ENCODE measurements at places on chromosomes 13 and 19.
A peak's percentile ranks its signal among the peaks of the same experiment; 100 is the strongest.

- DNase-seq = no peak
Observed at GRCh38 chr13:106350208-106350607, 185.3 kb downstream of the EFNB2 start.

GRCh38 chr19:2528675-2529101, 52.8 kb downstream of the GADD45B start:
- no peak for DNase-seq

DNA sequence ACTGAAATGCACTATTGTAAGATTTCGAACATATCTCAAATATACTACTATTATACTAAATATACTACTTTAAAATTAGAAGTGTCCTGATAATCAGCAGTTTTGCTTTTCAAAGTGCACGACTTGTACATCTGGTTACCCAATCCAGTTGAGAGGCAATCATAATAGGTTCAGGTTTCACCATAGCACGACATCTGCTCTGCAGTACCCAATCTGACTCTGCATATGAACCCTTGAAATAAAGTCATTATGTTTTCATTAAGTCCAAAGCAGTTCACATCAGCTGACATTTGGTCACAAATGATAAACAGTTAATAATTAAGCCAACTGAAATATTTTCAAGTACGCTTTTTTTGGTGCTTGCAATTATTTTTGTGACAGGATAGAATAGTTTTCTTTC, 90.6 kb downstream of the PCDH9 start:
- no peak for DNase-seq

DNA sequence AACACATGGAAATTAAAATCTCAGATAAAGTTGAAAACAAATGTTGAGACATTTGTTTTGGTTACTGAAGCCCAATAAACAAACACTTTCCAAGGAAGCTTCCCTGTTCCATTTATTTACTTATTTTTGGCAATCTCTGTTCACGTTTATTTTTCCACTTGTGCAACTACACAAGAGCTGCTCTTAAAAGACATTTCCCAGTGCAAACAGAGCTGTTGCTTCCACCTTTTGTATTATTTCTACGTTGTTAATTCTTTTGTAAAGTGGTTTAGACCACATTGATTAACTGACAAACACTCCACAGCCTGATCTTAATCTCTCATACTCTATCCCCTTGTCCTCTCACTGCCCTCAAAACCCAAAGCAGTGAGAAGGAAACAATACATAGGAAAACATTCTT, 757.6 kb downstream of the LIG4 start:
- no peak for DNase-seq

DNA sequence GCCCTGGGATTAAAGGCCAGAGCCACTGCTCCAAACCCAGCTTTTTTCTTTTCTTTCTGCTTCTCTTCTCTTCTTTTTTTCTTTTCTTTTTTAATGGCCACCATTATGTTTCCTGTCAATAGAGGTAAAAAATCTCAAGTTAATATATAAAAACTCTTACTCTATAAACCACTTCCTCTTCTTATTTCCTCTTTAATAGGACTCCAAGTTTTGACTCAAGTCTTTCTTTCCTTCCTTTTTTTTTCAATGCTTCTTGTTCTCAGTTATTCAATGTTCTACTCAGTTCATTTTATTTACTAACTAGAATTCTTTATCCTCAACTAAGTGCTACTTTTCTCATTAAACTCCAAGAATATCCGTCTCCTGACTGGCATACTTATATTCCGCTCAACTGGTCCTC, 27.1 kb upstream of the MYCBP2 start:
- DNase-seq = no peak

GRCh38 chr13:32125221-32125689, 93.7 kb downstream of the FRY start:
- no peak for DNase-seq

DNA sequence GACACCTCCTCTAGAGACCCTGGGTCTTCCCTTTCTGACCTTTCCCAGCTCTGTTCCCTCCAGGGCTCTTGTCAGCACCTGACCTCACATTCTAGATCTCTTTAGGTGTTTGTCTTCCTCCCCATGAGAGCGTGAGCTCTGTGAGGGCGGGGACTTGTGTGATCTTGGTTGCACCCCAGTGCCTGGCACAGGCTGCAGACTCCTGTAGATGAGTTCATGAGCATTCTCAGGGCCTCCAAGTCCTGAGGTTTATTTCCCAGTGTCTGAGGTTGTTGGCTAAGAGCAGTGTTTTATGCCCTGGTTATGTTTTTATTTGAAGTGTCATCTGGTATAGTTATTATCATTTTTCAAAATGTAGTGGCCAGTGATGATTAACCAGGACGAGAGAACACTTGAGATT, 596 bp downstream of the CEACAM4 start:
- no peak for DNase-seq

DNA sequence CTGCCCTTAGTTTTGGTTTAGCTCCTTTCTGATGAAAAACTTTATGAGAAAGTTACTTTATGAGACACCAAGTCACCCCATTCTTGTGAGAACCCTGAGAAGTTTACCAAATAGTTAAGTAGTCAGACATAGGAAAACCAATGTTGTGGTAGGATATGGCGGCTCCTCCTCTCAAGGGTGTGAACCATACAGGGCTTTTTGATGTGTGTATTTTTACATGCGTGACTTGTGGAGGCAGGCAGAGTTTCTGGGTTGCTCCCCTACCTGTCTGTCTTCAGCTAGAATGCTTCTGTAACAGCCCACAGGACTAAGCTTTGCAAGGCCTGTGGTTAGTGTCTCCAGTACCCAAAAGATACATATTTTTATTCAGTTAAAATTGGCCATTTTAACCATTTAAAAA, 18.3 kb downstream of the UBAC2 start:
- DNase-seq = peak; percentile 26

DNA sequence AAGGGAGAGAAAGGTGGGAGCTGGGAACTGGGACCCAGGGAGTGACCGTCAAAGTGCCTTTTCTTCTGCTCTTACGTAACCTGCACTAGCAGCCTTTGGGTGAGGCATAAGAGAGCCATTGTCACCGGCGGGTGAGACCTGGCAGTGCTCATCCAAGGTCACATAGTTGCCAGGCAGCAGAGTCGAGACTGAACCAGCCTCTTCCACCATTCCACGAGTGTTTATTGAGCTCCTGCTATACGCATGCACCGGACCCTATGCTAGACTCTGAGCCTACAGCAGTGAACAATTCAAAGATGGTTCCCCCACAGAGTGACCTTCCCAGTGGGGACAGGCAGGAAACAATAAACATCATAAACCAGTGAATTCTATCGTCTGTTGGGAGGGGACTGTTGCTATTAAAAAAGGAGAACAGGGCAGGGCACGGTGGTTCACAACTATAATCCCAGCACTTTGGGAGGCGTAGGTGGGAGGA, 18.6 kb upstream of the STRN4 start:
- DNase-seq = no peak

DNA sequence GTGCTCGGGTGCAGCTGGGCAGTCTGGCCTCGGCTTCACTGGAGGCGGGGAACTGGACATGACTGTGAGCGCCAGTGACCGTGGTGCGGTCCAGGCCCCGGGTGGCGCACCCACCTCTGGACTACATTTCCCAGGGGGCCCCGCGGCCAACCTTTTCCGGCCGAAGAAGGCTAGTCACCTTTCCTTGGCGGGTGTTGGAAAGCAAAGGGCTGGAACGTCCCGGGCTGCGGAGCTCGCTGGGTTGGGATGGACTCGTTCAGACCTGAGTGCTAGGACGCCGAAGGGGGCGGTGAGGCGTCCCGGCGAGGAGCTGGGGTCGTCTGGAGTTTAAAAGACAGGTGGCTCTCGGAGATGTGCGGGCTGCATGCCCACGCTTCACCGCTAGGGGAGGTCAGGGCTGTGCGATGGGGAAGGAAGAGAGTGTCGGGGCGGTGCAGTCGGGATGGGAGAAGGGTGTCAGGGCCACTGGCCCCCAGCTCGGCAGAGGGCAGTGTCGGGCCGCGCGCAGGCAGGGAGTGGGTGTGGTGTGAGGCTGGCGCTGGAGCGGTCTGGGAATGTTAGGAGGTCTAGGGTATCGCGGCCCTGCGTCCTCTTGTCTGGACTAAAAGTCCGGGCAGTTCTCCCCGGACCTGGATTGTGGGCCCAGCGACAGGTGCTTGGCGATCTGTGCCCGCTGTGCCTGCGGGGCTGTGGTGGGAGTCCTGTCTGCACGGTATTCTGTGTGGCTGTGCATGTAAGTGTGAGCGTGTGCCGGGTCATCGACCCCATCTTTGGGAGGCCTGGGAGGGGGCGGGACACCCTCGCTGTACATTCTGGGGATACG, 57.1 kb downstream of the ZNF568 start:
- DNase-seq = peak; percentile 64

DNA sequence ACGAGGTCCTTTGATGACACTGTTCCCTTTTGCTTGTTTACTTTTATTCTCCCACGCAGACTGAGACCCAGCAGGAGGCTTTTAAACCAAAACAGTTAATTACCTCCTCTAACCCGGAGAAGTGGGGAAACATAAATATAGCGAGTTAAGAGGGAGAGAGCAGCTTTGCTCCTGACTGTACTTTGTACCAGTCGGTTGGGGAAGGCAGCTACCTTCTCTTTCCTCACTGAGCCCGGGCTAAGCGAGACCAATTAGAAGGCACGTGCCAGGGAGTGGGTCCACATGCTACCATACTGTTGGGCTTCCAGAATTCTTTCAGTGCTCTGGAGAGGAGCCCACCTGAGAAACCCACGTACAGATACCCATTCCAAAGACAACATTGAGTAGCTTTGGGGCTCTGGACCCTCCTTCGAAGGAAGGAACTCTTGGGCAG, 124.2 kb downstream of the ZIC5 start:
- no peak for DNase-seq

DNA sequence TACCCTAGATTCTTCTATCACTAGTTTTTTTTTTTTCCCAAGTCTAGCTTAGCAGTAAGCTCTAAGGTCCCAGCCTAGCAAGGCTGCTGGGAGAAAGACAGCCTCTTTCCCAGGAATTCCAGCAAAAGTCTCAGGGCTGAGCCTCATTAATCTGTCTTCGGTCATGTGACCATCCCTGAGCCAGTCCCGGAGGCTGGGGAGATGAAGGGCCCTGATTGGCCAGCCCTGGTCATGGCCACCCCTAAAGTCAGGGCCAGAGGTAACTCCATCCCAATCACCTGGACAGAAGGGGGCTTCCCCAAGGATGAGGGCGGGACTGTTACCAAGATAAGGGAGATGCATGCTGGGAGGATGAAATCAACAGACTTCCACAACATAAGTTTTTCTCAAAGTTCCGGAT, 43.3 kb downstream of the CCNE1 start:
- no peak for DNase-seq

DNA sequence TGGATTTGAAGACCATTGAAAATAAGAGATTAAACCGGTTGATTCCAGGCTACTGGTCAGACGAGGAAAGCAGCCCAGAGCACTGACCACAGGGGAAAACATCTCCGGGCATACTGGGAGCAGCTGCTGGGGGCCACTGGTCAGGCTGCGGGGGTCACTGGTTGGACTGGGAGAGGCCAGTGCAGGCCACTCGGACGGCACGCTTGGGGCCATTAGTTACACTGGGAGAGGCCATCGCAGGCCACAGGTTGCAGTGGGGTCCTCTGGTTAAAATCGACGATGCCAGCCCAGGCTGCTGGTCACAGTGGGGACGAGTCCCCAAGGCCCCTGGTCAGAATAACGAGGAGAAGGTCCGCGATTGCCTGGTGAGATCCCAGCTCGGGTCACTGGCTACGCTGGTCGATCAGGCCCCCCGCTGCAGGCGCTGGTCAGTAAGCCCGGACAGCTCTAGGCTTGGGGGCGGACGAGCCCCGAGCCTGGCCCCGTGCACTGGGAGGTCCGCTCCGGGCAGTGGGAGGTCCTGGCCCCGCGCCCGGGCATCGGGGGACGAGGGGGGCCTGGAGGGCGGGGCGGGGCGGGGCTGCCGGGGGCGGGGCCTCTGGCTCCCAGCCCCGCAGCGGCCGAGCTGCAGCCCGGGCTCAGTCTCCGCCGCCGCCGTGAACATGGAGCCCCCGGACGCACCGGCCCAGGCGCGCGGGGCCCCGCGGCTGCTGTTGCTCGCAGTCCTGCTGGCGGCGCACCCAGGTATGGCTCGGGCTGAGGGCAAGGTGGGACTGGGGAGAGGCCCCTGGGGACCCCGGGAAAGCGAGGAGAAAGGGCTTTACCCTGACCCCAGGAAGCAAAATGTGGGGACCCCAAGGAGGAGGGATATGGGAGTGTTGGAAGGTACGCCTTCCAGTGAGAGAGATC, at the start of gene BCAM:
TSS of gene BCAM (plus strand) at position 641 of the 909 bp plus-strand sequence. CDS start at position 663, 22 bp downstream.
- no peak for DNase-seq

DNA sequence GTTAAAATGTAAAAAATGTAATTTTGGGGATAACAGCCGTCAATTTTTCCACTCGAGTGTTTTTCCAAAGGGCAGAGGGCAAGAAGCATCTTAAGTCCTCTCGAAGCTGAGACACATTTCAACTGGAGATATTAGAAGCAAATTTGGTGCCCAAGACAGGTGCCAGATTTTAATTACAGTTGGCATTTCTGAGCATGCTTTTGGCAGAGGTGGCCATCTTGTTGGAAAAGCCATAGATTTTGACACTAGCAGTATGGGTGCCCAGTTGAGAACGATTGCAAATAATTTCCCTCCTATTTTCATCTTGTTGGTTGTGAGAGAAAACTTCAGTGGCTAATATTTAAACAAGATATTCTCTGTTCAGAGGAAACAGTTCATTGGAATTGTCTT, 146.3 kb downstream of the TM9SF2 start:
- no peak for DNase-seq

DNA sequence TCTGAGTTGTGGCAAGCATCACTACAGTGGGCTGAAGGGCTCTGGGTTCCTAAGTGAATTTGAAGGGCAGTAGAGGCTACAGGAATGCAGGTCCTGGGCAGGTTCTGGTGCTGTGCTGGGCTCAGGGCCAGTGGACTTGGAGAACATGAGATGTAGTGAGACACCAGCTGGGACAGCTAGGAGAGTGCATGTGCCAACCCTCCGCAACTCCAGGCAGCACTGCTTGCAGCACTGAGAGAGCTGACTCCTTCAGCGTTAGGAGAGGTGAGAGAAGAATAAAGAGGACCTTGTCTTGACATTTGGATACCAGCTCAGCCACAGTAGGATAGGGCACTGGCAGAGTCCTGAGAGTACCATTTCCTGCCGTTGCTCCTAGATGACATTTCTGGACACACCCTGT, 739.9 kb upstream of the PRR20A start:
- DNase-seq = no peak

- DNase-seq = no peak
Observed at GRCh38 chr13:27044837-27045570, 126.6 kb downstream of the USP12 start.

DNA sequence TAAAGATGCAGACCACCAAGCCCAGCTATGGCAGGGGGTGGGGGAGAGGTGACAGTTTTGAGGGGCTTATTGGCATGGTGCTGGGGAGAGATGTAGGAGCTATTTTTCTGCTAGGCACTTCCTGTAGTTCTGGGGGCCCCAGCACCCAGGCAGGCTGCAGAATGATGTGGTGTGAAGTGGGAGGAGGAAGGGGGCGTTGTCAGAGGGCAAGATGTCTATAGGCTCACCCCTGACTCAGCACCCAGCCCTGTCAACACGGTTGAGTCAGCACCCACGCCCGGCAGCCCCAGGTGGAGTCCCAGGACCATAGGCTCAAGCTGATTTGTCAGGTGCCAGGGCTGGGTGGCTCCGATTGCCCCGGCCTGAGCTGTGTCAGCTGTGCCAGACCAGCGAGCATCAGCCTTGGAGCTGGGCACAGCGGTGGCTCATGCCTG, 5.8 kb downstream of the KLF2 start:
- peak; percentile 90 for DNase-seq

GRCh38 chr13:37074703-37075102, 15.2 kb upstream of the SUPT20H start:
- DNase-seq = no peak
